ENCODE measurements at places on chromosomes 3 and 15.
A peak's percentile ranks its signal among the peaks of the same experiment; 100 is the strongest.

GRCh38 chr3:136928240-136928639 lies 29.5 kb upstream of the IL20RB start:
- DNase-seq = no peak

- DNase-seq = no peak
Observed at GRCh38 chr15:61411902-61412510, 182.9 kb upstream of the RORA start.

GRCh38 chr15:70702584-70702983 lies 60.8 kb downstream of the UACA start:
- no peak for DNase-seq

- no peak for DNase-seq
Observed at GRCh38 chr15:82798531-82799166, 7.2 kb downstream of the FSD2 start.

DNA sequence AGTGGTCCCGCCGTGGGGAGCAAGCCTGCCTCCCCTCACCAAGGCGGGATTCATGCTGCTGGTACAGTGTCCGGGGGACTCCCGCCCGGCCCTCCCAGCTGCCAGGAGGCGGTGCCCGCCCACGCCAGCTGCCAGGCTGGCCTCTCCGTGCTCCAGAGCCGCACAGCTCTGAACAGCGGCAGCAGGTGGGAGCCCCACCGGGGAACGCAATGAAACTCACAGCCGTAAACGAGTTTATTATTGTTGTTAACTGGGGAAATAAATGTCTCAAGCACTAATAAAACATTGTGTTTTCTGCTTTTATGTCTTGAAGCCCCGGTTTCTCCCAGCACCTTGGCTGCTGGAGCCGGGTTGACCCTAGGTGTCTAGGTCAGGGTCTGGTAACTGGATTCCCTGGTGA lies 317.7 kb upstream of the TLE3 start:
- DNase-seq = no peak

DNA sequence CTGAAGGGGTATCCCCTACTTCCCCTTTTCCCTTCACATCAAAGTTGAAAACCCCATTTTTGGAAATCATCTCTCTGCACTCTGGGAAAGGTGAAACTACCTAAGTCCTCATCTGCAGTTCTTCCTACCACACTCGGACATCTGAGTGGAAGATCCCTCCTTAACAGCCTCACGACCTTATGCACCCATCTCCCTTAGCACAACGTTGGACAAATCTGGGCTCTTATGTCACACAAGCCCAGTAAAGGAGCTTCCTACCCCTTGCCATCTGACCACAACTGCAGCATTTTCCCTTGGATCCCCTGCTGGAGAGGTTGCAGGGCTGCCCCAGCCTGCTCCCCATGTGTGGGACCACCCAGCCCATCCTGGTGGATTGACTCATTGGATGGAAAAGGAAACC lies 252.1 kb upstream of the ST8SIA2 start:
- DNase-seq = no peak

DNA sequence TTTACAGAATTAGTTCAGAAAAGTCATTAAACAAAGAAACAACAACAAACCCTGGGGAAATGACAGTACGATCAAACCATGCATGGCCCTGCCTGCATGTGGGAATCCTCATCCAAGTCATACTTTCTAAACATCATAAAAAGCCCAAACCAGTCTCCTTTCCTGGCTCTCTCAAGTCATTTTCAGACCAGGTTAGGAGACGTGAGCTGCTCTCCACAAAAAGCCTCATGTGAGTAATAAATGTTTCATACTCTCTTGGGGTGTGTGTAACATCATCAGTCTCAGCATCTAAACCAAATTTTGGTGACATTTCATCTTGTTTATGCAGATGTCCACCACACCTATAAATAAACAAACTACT lies 18.9 kb downstream of the GREM1 start:
- no peak for DNase-seq

DNA sequence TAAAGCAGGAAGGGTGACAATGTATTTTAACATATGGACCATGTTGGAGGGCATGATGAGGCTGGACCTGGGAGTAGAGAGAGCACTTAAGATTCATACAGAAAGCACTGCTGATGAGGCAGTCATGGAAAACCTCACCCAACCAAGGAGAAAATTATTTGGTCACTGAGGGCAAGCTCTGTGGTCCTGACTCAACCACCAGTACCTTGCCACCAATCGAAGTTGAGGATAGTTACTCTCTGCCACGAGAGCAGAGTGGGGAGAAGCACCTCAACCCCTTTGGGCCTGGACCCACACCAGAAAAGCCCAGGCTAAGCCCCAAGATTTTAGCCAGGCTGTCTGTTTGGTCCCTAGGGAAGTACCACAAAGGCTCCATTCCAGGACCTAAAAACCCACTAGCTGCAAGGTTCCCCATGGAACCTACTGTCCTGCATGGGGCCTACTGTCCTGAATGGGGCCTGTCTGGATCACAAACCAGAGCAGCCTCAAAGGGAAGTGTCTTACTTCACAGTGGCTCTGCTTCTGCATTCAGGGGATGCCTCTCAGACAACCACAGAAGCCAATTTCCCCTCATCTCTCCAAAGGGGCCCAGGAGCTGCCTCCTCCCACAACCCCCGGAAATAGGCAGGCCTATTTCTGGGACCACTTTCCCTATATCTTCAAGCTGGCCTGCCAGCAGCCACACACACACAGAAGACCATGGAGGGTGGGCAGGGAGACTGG lies 4.2 kb downstream of the CCDC71 start:
- no peak for DNase-seq

DNA sequence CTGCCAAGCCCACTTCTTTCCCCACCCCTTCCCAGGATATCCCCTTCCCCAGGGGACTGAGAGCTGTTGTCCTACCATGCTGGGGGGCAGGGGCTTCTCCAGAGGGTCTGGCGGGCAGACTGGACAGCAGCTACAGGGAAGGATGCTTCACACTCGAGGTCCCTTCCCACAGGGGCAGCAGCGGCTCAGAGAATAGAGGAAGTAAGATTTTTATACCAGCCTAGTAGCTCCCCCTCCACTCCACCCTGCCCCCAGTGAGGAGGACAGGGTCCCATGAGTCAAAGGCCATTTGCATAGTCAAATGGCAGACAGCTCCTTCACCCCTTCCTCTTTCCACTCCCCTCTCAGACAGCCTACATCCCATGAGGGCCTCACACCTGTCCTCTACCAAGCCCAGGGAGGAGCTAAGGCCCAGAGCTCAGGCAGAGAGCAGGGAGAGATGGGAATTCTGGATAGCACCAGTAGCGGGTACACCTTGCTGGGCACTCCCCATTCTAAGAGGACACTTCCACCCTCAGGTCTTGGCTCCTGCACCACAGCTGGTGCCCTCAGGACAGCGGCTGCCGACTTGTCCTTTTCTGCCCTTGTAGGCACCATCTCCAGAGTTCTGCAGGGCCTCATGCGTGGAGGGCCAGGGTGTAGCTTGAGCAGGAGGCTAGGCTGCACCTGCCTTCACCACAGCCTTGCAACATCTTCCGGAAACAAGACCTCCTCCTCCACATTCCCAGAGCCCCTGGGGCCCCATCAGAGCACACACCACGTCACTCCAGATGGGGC lies at the start of gene TLR9:
Gene TLR9, minus strand, starts transcription at position 194 of the 777 bp plus-strand sequence. Its CDS starts 116 bp downstream, at position 78.
- DNase-seq = peak; percentile 77

DNA sequence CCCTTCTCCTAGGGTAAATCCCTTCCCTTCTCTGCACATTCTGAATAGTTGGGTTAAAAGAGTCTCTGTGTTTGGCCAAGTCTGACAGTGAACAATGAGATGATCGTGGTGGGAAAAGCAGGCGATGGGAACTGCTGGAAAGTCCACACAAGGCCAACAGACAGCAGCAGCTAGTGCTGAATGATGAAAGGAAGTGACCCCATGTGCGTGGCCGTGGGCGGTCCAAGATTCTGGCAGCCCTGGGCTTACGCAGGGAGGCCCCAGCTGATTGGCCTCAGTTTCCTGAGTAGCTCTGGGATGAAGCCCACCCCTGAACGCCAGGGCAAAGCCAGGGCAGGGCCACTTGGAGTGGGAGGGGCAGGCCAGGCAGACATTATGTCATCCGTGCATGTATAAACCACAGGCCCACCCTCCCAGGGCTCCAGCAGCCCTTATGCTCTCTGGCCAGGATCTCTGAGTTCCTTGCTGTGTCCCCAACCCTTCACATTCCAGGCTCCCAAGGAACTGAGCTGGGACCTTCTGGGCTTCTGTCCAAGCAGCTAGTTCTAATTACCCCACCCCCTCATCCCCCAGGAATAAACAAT lies 57.8 kb downstream of the CDC25A start:
- DNase-seq = no peak

DNA sequence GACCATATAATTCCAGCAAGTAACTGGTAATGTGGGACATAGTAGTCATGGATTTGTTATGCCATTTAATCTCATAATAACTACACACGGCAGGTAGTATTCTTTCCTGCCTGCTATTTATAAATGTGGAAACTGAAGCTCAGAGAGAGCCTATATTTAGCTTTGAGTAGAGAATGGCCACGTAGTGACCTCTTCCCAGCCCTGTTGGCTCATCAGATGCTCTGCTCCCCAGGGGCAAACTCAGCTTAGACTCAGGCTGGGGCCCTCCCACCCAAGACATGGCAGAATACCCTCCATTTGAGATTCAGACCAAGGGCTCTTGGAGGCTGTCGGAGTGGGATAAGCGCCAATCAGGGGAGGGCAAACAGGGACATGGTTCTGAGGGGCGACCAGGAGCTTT lies 17.3 kb upstream of the HDAC11 start:
- no peak for DNase-seq

GRCh38 chr3:172068977-172069376 lies 29.6 kb downstream of the FNDC3B start:
- DNase-seq = no peak

- DNase-seq = no peak
Observed at GRCh38 chr3:20222274-20222673, 36.3 kb upstream of the SGO1 start.

DNA sequence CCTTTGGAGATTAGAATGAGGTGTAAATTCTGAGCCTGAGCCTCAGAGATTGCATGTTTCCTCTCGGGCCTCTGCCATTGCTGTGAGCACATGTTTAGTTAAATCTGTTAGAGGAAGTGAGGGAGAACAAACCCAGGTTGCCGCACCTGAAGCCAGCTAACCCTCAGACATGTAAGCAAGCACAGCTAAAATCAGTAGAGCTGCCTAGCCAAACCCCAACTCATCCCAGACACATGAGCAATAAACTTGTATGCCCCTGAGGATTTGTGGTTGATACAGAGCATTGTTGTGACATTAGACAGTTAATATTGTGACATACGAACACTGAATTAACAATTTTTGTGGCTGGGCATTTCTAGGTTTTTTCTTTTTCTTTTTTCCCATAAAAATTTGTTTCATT lies 41.9 kb downstream of the NMD3 start:
- no peak for DNase-seq

- DNase-seq = no peak
Observed at GRCh38 chr3:72123908-72124441, 339.0 kb upstream of the PROK2 start.

- no peak for DNase-seq
Observed at GRCh38 chr3:180036092-180036670, 556 bp downstream of the PEX5L start.

DNA sequence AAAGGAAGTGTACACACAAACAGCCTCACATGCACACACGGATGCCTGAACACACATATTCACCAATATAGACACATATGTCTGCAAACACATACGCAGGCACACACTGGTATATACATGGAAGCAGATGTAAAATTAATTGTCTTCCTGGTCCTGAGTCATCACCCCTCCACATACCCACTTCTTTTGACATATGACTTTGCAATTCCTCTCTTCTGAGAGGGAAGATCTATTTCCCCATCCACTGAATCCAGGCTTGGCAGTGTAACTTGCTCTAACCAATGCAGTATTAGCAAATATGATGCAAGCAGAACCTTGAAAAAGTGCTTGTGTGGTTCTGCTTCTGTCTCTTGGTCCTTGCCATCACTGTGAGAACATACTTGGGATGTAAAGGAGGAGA lies 76.8 kb upstream of the HRH1 start:
- no peak for DNase-seq

- no peak for DNase-seq
Observed at GRCh38 chr3:77906102-77906709, 866.3 kb downstream of the ROBO2 start.

- DNase-seq = no peak
Observed at GRCh38 chr15:96327155-96327741, 3.3 kb upstream of the NR2F2 start.

DNA sequence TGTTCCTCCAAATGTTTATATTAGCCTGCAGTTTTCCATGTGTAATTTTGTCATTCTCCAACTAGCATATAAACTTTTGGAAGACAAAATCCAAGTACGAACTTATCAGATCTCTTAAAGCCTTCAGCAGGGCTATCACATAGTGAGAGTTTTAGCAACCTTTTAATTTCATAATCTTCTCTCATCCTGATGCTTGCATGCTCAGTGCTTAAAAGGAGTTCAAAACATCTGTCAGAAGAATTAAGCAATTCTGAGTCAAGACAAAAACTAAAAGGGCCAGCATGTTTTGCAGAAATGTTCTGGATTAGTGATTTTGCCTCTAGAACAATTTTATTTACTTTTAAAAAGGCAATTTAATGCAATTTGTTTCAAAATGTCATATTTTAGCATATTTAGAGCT lies 73.4 kb upstream of the SLC2A2 start:
- no peak for DNase-seq

DNA sequence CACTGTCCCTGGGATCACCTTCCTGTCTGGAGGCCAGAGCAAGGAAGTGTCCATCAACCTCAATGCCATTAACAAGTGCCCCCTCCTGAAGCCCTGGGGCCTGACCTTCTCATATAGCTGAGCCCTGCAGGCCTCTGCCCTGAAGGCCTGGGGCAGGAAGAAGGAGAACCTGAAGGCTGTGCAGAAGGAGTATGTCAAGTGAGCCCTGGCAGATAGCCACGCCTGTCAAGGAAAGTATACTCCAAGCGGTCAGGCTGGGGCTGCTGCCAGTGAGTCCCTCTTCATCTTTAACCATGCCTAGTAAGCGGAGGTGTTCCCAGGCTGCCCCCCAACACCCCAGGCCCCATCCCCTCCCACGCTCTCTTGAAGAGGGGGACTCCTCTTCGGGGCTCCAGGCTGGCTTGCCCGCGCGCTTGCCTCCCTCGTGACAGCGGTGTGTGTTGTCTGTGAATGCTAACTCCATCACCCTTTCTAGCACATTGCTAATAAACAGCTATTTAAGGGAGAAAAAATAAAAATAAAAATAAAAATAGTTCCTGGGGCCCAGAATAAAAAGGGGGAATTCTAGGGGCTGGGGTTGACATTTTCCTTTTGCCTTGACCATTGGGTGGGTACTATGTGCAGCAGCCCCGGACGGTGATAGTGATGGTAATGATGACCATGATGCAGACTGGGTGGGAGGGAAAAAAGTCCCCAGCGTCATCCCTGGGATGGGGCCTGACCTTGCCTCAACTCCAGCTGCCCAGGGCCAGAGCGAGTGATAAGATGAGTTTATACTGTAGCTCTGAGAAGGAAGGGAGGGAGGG lies 3.3 kb upstream of the ALAS1 start:
- no peak for DNase-seq

DNA sequence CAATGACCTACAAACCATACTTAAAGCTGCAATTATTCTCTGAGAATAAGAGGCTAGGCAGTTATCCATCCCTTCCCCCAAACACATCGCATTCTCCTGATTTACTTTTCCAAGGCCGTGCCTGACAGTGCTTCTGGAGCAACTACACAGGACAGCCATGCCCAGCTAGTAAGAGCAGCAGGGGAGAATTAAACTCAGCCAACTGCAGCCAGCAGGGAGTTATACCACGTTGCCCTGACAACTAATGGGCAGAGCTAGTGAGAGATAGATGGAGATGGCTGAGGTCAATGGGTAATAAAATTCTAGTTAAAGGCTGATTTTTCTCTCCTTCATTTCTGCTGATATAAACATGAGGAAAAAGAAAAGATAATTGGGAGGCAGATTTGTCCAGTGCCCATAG lies 193.8 kb upstream of the PPP2R3A start:
- DNase-seq = no peak
